ENCODE measurements at places on chromosomes 7 and 10. TPM values are rescaled to one million over a fixed set of nuclear protein-coding genes. Genes with fewer than 3 reads are reported as not detected.

- peak; percentile 38 for DNase-seq
Measured at GRCh38 chr10:77159538-77160110, 478.0 kb downstream of the KCNMA1 start.

GRCh38 chr7:17942231-17942630, 1.9 kb upstream of the SNX13 start:
- no peak for DNase-seq

GRCh38 chr7:36153571-36154097, 580 bp downstream of the EEPD1 start:
- DNase-seq, result no peak

KIF11 gene
- total RNA-seq, result 1.2 TPM

DNA sequence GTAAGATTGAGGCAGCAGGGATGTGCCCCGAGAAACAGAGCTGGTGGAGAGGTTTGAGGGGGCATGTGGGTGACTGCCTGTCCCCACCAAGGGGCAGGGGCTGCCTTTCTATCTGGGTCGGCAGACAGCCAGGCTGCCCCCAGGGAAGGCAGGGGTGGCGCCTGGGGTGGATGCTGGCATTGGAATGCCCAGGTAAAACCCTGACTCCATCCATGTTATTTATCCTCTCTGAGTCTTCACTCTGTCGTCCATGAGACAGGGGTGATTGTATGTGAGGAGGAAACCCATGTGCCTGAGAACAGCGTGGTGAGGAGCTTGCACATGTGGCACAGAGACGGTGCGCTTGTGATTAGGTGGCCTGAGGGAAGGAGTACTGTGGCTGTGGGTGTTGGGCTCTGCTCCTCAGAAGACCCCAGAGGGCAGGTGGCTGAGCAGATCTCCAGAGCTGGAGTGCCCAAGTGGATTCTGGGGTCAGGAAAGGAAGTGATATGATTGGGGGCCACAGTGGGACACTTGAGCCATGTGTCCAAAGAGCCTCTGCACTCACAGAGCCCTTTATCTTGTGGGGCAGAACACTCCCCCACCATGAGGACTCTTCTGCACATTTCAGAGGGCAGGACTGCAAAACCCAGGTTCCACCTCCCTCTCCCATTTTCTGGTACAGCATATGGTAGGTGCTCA, 100.4 kb upstream of the RET start:
- DNase-seq, result peak; percentile 17

THSD7A gene
- 0.29 TPM for total RNA-seq

- DNase-seq, result no peak
Measured at GRCh38 chr7:115145512-115145911, 223.6 kb downstream of the MDFIC start.

IDI2 gene
- not detected for total RNA-seq

GRCh38 chr7:13189668-13190067, 502.2 kb downstream of the ARL4A start:
- DNase-seq, result no peak

- peak; percentile 65 for DNase-seq
Measured at GRCh38 chr10:98045785-98046389, 15.5 kb upstream of the CRTAC1 start.

TWIST1 gene
- 169 TPM for total RNA-seq

DNA sequence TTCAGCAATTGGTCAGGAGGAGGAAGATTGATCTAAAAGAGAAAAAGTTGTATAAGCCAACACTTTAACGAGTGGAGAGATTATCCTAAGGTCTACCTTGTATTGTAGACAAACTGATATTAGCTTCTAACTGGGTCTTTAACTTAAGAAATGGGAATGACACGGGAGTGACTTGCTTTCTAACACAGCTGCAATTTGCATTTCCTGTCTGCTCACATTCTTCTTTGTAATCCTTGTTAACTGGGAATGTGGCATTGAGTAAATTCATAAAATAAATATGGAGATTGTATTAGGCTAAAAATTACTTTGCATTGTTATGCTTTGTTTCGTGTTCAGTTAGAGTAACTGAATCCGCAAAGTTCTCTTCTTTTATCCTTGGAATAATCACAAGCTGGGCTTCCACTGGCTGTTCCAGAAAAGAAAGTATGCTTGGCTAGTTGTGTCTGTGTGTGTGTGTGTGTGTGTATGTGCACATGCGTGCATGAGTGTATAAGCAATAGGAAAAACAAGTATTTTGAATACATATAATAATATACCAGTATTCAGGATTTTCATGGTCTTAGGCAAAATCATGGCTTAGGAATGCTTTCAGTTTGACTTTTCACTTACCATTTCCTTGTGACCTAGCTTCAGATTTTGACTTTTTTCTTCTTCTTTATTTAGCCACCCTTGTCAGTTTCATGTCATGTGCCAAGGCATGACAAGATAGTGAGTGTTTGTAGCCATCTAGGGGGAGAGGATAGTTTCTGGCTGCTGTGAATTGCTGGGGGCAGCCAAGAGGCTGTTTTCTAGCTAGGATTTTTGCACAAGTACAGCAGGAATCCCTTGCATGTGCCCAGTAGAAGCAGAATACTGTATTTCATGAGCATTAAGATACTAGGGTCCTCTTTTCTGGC, 54.5 kb upstream of the FZD8 start:
- no peak for DNase-seq

GRCh38 chr7:132193898-132194297, 382.4 kb downstream of the PLXNA4 start:
- DNase-seq, result no peak

DNA sequence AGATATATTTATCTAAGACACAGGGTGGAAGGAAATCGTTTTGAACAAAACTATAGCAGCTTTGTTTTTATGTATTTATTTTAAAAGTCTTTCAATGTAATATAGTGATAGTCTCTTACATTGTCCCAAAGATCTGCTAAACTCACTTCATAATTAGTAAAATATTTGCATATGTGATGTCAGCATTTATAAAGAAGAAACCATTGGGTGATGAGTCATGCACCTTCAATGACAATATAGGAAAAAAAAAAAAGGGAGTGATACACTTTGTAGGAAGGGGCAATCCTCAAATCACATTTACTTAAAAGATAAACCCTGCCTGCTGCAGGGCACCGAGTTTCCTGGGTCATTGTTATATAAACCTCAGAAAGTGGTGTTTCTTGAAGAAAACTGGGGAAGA, 112.4 kb upstream of the SEMA3C start:
- DNase-seq, result no peak

DNA sequence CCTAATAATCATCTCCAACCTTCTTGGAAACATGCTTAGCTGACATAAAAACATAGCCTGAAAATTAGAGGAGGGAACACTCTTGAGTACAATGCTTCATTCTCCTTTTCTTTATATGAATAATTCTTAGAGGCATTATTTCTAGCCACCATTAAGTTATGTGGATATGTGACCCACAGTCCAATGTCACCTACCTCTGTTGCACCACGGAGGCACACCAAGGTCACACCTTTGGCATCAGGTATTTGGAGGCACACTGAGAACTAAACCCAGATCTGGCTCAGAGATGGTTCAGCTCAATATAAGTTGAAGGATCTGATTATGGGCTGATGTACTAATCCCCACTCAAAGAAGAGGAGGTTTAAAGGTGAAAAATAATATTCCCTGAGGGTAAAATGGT, 385.1 kb downstream of the POM121L12 start:
- no peak for DNase-seq

GRCh38 chr7:80131675-80132435, 2.8 kb upstream of the GNAI1 start:
- no peak for DNase-seq

NOS3 gene
- 8.7 TPM for total RNA-seq

DNA sequence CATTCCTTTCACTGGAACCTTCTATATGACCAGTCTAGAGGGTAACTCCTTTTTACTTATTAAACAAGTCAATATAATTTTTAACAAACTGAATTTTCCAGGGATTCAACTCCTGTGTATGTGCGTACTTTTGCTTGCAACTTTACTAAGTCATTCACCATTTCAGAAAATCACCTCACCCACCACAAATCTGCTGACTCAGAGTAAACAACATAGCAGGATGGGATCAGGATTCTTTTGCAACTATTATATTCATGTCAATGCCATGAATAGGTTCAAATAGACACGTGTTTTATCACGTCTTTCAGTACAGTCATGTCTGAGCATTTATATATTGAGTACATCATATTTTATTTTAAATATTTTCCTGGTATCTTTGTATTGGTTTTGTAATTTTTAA, 14.5 kb downstream of the CTTNBP2 start:
- no peak for DNase-seq

DNA sequence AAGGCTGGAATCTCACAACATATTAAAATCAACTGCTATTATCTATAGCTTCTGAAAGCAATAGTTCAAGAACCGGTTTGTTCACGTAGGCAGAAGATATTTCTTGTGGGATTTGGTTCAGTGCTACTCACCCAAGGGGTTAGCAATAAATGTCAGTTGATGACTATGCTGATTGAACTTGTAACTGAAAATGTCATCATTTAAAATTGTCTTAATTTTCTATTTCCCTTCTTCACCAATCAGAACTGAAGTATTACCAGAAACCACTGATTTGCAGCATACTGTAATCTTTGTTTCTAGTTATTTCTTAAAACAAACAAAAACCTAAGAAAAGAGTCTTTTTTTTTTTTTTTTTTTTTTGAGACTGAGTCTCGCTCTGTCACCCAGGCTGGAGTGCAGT, 46.1 kb downstream of the CPEB3 start:
- DNase-seq, result no peak

- DNase-seq, result no peak
Measured at GRCh38 chr7:40583667-40584444, 449.1 kb downstream of the SUGCT start.

DNA sequence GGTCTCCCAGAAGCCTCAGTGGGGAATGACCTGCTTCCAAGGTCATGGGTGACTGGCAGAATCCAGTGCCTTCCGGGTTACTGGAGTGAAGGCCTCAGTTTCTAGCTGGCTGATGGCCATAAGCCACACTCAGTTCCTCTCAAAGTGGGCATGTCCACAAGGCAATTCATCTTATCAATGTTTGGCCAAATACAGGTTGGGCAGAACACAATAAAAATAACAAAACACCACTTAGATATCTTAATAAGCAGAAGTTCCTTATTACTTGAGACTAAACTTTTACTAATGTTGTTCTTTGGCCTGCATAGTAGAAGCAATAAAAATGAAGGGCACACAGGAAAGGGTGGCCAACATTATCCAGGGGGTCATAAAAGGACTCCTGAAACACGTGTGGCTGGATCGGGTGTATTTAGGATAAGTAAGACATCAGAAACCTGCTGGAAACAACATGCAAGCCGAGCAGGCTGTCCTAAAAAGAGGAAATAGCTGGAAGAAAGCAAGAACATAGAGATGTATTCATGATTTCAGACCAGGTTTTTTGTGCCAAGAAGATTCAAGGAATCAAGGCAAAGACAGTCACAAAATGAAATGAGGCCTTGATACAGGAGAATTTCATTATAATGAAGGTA, 19.6 kb upstream of the AKR1C2 start:
- DNase-seq, result no peak

GRCh38 chr10:348456-348855, 213.2 kb downstream of the ZMYND11 start:
- DNase-seq, result peak; percentile 22

GRCh38 chr10:34768261-34768971, 46.7 kb downstream of the PARD3 start:
- DNase-seq, result peak; percentile 89

LRRC18 gene
- total RNA-seq, result not detected

CHAT gene
- not detected for total RNA-seq

All from stomach (tissue), 19 donors.